T-helper 1 cell (primary cell): ENCODE measurements at places on chromosomes 12 and 14.
A peak's percentile ranks its signal among the peaks of the same experiment; 100 is the strongest.

- DNase-seq: no peak
These were observed 1.0 kb downstream of the BEST3 start for GRCh38 chr12:69698054-69698453.

DNA sequence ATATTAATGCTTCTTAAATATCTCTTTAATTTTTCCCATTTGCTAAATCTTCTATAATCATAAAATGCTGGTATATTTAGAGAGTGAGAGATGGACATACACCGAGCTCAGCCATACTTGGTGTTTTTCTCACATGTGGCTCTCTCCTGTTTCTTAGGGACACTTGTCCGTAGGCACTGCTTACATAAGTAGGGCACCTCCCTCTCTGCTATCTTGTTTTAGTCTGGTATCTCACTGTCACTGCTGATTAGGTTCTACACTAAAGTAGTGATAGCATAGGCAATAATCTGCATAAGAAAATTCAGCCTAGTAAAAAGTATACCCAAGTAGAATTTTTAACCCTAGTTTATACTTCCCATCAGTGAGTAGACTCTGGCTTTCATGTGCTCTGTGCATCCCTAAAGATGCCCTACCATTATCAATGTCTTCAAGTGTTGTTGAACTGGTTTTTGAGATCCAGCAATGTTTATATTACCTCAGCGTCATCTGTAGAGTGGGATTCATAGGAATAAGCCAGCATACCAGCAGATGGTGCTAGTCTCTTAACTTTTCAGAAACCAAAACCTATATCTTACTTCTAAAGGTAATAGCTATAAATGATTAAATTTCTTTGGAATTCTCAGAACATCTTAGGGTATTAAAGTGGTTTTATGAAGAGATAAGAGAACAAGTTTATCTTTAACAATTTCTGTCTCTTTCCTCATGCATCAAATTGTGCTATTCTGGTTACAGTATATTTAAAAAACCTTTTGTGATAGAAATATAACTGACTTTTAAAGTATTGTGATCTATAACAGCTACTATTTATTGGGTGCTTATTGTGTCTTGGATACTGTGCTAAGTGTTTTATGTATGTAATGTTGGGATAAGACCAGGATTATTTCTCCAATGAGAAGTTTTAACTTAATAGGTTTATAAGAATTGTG is 32.9 kb downstream of the ARID2 start:
- no peak for DNase-seq

DNA sequence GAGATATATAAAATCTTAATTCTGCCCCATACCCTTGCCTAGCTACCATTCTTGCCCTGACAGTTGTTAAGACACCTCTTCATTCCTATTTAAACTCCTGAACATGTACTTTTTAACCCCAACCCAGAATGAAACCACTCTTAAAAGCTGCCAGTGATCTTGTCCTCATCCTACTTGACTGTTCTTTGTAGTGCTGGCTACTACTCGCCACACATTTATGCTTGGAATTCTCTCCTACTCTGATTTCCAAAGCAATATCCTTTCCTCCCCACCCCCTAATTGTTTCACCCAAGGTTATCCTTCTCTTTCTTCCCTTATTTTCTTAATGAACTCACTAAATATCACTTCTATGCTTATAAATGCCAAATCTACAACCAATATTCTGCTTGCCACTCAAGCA is 4.1 kb downstream of the NFYB start:
- no peak for DNase-seq

DNA sequence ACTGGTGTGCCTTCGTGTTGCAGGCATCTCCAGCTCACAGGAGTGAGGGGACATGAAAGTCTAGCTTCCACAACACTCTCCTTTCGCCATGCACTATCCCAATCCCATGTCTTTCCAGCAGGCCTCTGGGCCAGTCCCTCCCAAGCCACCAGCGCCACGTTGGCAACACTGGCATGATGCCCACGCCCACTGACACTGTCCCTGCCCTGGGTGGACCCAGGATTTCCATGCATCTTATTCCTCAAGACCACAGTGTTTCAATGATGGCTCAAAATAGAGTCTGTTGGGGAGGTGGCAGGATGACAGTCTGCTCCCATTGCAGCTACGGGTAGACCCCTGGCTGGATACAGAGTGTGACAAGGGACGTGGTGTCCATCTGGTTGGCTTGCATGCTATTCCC is 2.3 kb downstream of the SP7 start:
- no peak for DNase-seq

GRCh38 chr12:14814014-14814413 is at the start of gene SMCO3:
TSS of gene SMCO3 (minus strand) at chr12:14814182. CDS start at chr12:14806680, 7,502 bp downstream.
- DNase-seq: no peak

DNA sequence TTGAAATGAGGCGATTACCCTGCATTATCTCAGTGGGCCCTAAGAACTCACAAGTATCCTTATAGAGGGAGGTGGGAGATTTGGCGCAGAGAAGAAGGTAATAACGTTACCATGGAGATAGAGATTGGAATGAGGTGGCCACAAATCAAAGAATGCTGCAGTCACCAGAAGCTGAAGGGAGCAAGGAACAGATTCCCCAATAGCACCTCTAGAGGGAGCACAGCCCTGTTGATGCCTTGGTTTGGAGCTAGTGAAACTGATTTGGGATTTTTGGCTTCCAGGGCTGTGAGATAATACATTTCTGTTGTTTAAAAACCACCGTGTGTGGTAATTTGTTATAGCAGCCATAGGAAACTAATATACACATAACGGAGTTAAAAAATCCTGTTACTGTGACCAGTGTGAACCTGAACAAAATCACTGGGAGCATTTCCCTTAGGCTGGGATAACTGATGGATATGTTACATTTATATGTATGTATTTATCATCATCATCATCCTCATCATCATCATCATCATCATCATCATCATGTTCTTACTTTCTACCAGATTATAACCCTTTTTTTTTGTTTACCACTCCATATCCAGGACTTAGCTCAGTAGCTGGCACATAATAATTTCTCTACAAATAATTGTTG is 100.3 kb downstream of the LIN7A start:
- no peak for DNase-seq

- peak; percentile 68 for DNase-seq
These were observed 8.5 kb upstream of the LTBP2 start for GRCh38 chr14:74620497-74620921.

- peak; percentile 81 for DNase-seq
These were observed at the start of the genes CBLN3 and KHNYN for GRCh38 chr14:24429395-24430142. TSS of gene CBLN3 (minus strand) at chr14:24429668. CDS start at chr14:24429054, 614 bp downstream. TSS of gene KHNYN (plus strand) at chr14:24429954. CDS start at chr14:24430731, 777 bp downstream.

DNA sequence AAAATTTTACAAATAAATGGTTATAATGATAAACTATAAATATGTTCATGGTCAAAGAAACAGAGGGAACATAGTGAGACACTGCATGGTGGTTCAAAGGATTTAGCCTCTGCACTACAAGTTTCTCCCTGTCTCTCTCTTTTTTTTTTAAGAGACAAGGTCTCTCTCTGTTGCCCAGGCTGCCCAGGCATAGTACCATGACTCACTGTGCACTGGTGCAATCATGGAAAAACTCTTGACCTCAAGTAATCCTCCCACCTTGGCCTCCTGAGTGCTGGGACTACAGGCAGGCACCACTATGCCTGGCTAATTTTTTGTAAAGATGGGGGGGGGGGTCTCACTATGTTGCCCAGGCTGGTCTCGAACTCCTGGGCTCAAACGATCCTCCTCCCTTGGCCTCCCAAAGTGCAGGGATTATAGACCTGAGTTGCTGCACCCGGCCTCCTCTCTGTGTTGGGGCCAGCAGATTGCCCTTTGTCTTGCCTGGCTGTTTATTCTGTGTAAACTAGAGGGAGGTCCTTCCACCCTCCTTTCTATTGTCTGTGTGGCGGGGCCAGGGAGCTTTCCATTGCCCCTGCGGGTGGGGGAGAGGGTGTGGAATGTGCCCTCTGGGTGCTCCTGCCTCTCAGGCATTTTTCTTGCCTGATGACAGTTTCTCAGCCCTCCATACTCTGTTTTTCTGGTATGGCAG is 22.1 kb downstream of the MTHFD1 start:
- no peak for DNase-seq

- no peak for DNase-seq
These were observed 396 bp downstream of the FERMT2 start for GRCh38 chr14:52950410-52950897.

- DNase-seq: no peak
These were observed 38.3 kb upstream of the ADAMTS20 start for GRCh38 chr12:43590307-43590706.

DNA sequence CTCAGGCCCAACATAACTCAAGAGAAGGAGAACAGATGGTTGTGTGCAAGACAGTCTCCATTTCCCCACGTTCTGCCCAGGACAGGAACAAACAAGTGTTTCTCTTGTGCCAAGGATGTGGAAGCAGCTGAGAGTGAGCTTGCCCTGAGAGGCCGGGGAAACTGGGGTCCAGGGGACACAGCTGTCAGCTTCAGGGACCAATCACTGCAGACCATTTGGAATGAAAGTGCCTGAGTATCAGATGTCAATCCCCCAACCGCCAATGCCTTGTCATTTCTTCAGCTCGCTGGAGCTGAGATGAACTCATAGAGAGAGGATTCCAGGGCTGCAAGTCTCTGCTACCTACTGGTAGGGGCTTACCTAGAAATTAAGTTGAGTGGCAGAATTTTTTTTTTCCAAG is 71.9 kb upstream of the METAP2 start:
- no peak for DNase-seq

GRCh38 chr14:65594882-65595237 is 182.3 kb downstream of the FUT8 start:
- DNase-seq: no peak

GRCh38 chr12:111221062-111222026 is 147.6 kb downstream of the PHETA1 start:
- DNase-seq: no peak

DNA sequence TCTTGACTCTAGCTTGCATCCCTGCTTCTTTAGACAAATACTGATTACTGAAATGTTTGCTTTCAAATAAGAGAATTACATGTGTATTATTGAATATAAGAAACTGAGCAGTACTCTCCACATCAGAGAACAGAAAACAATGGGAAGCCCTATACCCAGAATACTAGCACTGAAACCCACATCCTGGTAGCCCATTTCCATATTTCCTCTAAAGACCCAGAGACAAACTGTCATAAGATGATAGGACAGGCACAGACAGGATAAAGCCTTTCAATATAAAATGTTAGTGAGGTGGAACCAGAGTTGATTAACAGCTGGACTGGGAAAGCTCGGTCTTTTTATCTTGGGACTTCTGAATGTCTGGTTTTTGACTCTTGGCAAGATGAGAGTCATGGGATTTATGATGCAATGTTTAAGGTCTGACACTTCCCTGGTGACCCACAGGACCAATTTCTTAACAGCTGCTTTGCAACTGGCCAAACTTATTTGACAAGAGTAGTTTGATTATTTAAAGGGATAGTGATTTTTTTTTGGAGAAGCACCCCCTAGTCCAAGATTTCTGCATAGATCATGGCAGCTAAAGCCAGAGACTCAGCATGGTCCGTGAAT is 166.9 kb upstream of the ATXN7L3B start:
- DNase-seq: no peak

- DNase-seq: no peak
These were observed 29.3 kb downstream of the DUSP16 start for GRCh38 chr12:12533238-12533829.

- DNase-seq: no peak
These were observed 6.8 kb downstream of the PLEKHG3 start for GRCh38 chr14:64711039-64711438.

DNA sequence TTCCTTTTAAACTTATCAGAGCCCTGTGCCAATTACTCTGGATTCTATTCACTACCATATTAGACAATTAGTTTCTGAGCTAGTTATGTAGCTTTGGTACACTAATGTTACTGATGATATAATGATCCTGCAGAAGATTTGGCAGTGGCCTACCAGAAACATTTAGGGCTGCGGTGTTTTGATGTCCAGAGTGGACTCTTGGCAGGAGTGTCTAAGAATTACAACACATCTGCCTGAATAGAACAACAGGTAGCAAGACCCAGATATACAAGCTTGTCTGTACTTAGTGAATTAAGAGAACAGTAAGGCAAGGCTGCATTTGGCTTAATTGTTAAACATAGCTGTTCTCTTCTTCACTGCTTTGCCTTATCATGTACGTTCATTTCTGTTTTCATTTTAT is 691.6 kb upstream of the FBXO33 start:
- DNase-seq: no peak

GRCh38 chr14:36724162-36724561 is 62.5 kb downstream of the PAX9 start:
- no peak for DNase-seq

DNA sequence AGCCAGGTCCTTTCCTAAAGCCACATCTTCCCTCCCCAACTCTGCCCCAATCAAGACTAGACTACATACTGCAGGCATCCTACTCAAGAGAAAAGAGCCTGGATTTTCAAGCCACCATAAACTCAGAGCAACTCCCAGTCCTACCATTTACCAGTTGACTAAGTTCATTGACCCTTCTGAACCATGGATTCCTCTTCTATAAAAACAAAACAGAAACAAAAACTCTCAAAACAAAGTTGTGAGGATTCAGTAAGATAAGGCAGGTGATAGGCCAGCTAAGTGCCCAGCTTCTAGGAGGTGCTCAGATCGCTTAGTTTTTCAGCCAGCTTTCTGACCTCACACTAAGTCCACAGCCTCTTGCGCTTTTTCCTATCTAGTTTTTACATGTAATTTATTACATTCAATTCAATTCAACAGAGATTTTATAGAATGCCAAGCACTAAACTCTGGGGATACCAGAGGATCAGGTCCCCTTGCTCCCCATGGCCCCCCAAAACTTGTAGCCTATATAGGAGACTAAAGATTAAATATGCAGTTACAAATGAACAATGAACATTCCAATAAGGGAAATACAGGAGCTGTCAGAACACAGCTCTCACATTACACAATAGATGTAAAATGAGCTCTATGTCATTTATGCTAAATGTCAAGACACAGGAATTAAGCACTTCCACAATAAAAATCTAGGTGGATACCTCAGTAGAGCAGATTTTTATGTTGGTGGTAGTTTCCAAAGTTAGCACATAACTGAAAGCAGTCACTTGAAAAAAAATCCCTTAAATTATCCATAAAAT is 104.5 kb upstream of the EGLN3 start:
- DNase-seq: no peak

DNA sequence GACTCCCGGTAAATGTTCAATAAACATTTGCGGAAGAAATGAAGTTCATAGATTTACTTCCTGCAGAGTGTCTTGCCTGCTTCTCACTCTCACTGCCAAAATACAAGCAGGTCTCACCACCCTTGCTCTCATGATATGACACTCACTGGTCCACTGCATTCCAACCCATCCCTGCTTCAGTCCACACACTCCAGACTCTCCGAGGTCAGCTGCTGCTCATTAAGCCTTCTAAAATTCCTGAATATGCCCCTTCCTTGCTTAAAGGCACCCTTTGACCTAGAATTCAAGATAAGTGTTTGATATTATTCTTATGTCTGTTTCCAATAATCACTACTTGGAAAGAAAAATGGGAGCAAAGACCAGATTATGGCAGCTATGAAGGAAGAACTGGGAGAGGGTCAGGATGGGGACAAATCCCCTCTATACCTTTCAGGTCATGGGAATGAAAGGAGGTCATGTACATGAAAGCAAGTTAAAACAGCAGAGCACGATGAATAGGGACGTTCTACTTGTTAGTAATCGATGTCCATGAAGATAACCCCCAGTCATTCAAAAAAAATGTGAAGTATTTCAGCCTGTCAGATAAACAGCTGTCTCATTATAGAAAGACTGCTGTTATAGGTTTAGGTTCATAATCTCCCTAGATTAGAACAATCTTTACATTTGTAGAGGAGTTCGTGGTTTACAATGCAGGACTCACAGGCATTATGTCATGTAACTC is 10.5 kb upstream of the NID2 start:
- DNase-seq: no peak

- no peak for DNase-seq
These were observed 110.1 kb upstream of the PELI2 start for GRCh38 chr14:56008150-56008549.

GRCh38 chr12:33817713-33818112 is 204.6 kb upstream of the ALG10 start:
- no peak for DNase-seq
